ENCODE measurements at places on chromosomes 2 and 18.

DNA sequence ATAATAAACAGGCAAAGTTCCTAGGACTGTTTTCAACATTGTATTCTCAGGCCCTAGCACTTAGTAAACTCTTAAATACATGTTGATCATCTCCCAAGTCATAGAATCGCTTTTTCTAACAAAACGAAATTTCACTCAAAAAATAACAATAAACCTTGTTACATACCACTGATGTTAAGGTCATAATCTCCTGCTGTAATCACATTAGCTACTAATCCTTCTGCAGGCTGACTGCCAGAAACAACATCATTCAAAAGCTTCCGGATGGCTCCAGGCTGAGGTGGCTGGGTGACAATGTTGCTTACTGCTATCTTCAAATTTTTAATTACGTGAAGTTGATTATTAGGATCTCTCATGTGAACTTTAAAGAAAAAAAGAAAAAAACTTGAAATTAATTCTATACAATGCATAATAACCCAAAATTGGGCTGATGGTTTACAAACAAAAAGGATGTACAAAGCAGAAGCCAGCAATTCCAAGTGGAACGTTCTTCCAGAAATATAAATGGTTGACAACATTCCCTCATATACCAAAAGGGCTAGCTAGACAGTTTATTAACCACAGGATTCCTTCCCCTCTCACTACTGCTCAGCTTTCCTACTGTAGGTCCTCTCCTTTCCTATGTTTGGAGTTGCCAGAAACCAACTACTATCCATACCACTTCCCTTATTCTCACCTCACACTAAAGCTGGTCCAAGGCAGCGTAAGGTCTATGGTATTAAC lies 11.6 kb downstream of the TRAPPC8 start:
- no peak for DNase-seq

- no peak for DNase-seq
Observed at GRCh38 chr2:183594150-183594549, 469.9 kb downstream of the NUP35 start.

- DNase-seq = no peak
Observed at GRCh38 chr2:152343426-152343825, 8.5 kb downstream of the FMNL2 start.

DNA sequence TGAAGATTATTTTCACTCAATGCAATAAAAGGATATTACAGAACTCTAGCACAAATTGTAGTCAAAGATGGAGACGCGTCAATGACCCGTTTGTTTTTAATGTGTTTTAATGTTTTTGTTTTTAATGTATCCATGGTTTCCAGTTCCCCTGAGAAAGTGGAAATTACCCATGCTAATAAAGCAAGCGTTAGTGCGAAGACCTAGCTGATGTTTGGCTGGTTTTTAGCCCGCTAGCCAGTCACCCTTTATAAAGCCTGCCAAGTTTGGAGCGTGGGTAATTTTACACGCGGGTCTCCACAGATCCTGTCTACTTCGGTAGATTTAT lies 430 bp upstream of the CHMP1B start:
- no peak for DNase-seq

GRCh38 chr2:203565076-203565475 lies 30.0 kb upstream of the RAPH1 start:
- DNase-seq = no peak

GRCh38 chr2:207269038-207269437 lies 103.3 kb upstream of the KLF7 start:
- DNase-seq = no peak

GRCh38 chr2:165794536-165794928 lies 485 bp upstream of the GALNT3 start:
- peak; percentile 30 for DNase-seq

DNA sequence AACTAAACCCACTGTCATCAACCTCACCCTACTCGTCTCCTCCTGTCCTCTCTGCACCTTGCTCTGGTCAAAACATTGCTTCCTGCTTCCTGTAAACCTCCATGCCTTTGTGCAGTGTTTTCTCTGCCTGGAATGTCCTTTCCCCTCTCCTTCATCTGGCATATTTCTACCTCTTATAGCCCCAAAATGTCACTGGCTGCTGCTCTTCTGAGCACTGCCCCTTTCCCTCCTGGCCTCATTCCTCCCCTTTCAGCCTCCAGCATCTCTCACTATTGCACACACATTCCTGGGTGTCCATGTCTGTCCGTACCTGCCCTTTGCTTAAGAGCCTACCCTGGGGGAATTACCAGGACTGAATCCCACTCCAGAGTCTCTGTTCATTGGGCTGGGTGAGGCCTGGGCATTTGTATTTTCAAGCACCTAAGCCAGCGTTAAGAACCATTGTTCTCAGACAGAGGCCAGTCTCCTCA lies 84.9 kb downstream of the MOGAT1 start:
- DNase-seq = no peak

GRCh38 chr18:58091099-58091611 lies 47.1 kb downstream of the NEDD4L start:
- peak; percentile 48 for DNase-seq

- no peak for DNase-seq
Observed at GRCh38 chr2:136538489-136538888, 226.9 kb upstream of the THSD7B start.

GRCh38 chr2:48173141-48173540 lies 266.8 kb upstream of the FBXO11 start:
- no peak for DNase-seq

- no peak for DNase-seq
Observed at GRCh38 chr2:65361623-65362022, 70.8 kb downstream of the SPRED2 start.

DNA sequence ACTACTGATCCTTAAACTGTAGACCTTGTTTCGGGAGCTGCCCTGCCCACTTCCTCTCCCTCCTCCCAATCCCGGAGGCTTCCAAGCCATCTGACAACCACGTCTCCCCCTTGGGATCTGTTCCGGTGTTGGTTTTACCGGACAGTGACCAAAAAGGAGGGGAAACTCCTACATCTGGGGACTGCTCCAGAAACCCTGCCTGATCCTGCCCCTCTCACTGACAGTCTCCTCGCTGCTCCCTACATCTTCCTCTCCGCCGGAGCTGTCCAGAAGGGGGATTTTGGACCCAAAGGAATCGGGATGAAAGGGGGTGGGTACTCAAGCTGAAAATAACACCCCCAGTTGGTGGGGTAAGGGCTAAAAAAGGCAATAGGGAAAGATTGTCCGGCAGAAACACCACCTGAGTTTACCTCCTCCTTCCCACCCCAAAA lies 1.5 kb downstream of the INO80D start:
- DNase-seq = peak; percentile 26

DNA sequence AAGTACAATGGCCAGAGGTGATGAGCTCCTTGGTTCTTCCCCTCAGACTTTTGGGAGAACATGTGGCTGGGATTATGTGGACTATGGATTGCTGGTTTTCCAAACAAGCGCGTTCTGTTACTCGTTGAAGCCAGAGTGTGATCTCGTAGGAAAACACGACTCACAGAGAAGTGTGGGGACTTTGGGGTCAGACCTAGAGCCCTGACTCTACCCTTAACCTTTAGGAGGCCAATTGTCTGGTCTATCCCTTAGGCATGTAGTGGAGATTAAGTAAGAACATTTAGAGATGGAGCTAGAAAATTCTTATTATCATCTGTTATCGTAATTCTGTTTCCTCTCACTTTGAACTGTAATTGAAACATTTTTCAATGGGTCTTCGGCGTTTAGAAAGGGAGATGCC lies 35.8 kb downstream of the BCL2L11 start:
- DNase-seq = no peak

DNA sequence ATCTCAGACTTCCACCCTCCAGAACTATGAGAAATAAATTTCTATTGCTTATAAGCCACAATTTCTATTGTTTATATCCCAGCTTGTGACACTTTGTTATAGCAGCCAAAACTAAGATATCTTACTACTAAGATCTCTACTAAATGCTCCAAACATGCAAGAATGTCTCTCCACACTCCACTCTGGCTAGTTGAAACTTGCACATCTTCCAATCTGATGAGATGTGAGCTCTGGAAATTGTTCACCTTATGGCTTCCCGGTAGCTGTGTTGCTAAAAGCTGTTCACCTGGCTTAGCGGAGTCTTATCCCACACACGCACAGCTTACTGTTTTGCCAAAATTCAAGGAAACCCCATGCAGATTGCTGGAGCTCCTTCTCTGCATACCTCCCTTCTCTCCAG lies 43.9 kb downstream of the PKDCC start:
- DNase-seq = no peak

GRCh38 chr2:10504994-10505820 lies 57.1 kb upstream of the ODC1 start:
- no peak for DNase-seq

DNA sequence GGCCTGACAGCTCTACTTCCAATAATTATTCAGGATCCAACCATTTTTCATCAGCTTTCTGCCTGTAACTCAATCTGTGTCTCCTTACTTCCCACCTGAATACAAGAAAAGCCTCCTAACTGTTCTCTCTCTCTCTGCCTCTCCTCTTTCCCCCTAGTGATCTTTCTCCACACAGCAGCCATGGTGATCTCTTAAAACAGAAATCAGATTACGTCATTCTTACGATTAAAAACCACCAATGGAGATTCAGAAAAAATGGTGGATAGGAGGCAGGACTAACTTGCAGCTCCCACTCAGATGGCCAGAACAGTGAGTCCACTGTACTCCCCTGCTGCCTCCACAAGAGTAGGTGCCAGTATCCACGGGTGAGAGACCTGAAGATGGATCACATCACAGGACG lies 431.7 kb downstream of the MBD2 start:
- no peak for DNase-seq

GRCh38 chr18:21000667-21001066 lies 110.9 kb downstream of the ROCK1 start:
- DNase-seq = no peak

- DNase-seq = no peak
Observed at GRCh38 chr18:54284981-54285785, 15.9 kb downstream of the POLI start.

- no peak for DNase-seq
Observed at GRCh38 chr18:41928581-41928980, 26.5 kb upstream of the PIK3C3 start.

- DNase-seq = no peak
Observed at GRCh38 chr2:95271381-95271971, 2.8 kb upstream of the PROM2 start.

DNA sequence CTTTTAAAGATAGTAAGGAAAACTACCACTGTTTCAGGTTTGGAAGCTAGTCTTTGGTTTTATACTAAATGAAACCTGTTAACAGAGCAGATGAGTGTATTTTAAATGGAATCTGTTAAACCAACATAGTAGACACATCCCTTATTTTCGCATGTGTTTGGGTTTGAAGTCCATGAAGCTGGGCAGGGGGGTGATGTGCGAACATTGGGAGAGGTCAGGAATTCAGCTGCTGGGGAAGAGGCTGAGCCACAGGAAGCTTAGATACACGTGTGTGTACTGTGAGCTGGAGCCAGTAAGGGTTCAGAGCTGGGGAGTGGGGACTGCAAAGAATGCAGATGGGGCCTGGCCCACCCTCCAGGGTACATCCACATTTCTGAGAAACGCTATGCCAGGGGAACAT lies 176.9 kb downstream of the VAPA start:
- DNase-seq = no peak

DNA sequence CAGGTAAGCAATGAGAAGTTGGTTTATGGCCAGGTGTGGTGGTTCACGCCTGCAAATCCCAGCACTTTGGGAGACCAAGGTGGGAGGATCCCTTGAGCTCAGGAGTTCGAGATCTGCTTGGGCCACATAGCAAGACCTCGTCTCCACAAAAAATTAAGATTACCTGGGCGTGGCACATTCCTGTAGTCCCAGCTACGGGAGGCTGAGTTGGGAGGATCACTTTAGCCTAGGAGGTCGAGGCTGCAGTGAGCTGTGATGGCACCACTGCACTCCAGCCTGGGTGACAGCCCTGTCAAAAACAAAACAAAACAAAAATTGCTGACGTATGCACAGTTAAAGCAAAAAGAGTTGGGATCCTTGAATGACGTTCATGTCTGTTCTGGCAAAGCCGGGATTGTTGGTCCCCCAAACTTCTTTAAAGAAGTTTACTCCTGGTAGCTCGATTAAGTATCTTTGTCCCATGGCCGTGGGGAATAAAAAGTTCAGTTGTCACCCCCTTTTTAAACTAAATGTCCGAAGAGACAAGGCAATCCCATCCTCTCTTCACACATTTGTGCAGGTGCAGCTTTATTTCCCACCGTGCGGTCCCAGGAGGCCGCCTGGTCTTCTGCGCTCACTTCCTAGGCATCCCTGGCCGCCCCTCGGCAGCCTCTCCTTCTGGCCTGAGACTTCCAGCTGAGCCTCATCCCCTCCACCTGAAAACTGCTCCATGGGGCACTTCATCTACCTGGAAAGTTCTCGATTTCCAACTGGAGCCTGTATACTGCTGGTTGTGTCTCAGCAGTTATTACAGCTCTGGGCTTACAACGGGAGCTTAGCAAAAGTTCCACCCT lies 762 bp upstream of the SPOPL start:
- no peak for DNase-seq

DNA sequence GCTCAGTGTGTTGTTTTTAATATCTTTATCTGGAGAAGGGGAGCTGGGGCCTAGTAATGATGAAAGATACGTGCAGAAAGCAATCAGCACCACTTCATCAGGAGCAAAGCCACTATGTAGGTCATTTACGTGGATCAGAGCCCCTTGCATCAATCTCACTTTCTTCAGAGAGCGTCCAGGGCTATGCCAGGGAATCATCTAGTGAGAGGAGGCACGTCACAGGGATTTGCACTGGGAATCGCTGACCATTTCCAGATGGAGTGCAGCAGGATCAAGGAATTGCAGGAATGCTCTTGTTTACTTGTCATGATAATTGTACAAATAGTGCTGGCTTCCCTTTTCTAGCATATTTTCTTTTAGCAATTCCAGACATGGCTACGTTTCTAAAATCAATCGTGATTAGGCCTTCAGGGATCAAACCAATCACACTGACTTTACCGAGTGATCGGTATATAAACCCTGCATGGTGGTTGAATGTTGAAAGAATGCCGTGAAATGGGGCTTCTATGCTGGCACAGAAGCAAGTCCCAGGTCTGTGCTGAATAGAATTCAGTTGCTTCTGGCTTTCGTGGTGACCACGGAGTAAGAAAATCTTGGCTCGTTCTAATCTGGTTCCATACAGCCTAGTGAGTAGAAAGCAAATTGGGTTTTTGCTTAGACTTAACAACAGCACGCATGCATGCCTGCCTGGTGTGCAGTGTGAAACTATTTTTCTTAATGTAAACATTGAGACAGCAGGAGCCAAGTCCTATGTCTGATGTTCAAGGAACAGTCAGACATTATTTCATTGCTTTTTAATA lies 122.8 kb downstream of the TMEM200C start:
- DNase-seq = no peak

- no peak for DNase-seq
Observed at GRCh38 chr2:235757212-235757611, 263.4 kb downstream of the AGAP1 start.
